ENCODE measurements at places on chromosomes 11 and 22. TPM values are rescaled to one million over a fixed set of nuclear protein-coding genes. Genes with fewer than 3 reads are reported as not detected.

DNA sequence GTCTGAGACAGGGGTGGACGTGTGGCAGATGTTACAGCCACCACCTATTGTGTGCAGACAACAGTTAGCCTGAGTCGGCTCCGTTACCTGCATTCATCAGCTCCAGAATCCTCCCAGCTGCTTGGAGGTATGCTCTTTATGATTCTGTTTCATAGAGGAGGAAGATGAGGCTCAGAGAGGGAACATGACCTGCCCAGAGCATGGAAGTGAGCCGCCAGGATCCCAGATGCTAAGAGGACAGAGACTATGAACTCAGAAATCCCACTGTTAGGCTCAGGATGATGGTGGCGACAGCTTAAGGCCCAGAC lies 1.5 kb downstream of the EMID1 start:
- no peak for DNase-seq

DNA sequence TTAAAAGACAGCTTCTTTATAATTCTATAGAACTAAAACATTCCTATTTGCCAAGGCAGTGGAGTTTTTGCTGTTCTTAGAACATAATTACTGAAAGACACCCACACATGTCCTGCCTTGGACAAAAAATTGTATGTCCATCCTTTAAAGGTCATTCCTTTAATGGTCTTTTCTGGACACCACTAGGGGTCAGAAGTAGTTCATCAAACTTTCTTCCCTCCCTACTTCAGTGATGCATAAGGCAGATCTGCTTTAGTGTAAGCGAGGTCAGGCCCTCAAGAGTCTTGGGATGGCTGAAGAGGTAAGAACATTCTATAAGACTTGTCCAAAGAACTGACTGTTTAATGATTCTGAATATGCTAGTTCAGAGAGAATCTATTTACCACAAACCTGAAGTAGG lies 4.3 kb upstream of the OR51V1 start:
- no peak for DNase-seq

The MMP27 gene
- total RNA-seq, result not detected

DNA sequence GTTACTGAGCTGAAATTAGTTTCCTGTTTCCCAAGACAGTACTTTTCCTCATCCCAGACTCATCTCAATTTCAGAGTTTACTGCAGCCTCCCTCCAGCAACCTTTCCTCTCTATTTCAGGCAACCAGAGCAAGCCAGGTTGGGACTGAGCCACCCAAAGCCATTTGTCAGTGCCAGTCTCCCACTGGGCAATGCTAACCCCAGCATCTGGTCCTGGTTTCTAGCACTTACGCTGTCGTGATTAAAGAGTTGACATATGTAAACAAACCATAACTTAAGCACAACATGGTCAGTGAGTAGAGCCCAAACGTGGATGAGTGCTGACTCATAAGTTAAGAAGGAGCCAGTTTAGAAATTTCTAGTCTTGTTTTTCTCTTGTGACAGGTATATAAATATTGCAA lies 119.6 kb upstream of the BLID start:
- DNase-seq, result peak; percentile 93

The MFNG gene
- total RNA-seq, result 7.5 TPM

GRCh38 chr22:41240377-41241132 lies at the start of gene CHADL:
TSS of gene CHADL (minus strand) at chr22:41240931. CDS start at chr22:41240881, 50 bp downstream.
- no peak for DNase-seq

DNA sequence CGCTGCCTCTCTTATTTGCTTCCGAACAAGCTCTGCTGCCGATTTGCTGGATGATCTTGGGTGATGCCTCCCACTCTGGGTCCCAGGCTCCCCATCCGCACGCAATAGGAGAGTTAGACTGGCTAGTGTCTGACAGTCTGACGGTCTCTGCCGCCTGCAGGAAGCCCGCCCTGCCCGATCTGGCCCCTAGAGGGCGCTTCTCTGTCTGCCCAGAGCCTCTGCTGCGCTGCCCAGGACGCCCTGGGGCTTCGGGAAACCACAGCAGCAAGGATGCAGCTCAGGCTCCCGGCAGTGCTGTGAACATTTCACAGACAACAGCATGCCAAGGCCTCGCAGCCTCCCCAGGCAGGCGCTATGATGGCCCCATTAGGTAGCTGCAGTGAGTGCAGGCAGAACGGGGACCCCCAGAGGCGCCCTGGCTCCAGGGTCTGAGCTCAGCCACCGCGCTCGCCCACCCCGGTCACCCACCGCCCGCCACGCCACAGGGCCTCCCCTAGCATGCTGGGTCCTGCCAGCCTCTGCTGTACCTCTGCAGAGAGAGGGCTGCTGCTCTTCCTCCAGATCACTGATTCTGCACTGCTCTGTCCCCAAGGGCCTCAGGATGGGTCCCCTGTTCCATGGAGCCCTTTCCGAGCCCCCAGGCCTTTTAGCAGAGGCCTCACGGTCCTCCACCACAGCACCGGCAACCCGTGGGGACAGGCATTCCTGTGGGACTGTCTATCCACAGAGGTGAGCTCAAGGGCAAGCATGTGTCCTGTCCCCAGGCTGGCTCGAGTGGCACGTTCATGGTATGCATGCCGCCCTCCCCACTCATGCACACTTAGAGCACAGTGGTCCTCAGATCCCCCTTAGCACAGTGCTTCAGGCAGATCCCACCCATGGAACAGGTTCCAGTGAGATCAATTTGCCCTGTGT lies 4.3 kb upstream of the BAIAP2L2 start:
- peak; percentile 94 for DNase-seq

DNA sequence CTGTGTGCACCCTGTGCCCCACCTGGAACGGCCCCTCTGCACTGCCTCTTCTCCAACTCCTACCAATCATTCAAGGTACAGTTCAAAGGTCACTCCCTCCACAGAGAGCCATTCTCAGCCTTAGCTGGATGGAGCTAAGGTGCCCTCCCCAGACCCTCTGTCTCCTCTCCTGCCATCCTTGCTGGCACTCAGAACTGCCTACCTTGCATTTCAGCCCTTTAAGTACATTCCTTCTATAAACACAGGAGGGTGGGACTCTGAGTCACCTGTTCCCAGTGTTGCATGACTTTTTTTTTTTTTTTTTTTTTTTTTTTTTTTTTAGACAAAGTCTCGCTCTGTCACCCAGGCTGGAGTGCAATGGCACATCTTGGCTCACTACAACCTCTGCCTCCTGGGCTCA lies 8.6 kb downstream of the TTLL1 start:
- DNase-seq, result no peak

DNA sequence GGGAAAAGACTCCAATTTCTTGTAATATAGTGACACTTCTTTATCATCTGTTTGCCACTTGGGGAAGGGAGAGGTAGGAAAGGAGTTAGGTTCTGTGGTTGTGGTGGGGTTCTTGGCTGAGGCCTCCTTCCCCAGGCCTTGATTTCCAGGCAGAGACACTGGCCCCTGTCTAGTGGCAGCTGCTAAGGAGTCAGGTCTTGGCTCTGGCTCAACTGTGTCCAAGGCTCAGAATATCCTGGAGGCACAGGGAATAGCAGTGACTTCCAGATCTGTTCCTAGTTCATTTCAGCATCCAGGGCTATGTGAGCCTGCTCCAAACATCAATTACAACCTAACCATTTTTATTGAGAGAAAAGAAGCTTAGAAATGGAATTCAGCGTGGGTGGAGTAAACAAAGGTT lies 29.5 kb downstream of the PPFIBP2 start:
- DNase-seq, result no peak

The OSM gene
- 8.3 TPM for total RNA-seq

DNA sequence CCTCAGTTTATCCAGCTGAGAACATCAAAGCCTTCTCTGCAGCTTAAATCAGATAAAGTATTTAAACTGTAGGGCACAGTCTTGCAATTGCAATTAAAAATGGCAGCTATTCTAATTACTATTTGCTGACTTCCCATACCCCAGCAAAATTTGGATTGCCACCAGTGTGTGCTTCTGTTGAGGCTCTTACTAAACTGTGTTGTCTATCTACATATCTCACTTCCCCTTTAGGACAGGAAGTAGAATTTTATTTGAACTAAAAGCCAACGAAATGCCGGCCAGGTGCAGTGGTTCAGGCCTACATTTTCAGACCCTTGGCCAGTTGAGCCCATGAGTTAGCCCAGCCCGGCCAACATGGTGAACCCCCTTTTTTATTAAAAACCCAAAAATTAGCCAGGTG lies 7.1 kb downstream of the SAA4 start:
- no peak for DNase-seq

DNA sequence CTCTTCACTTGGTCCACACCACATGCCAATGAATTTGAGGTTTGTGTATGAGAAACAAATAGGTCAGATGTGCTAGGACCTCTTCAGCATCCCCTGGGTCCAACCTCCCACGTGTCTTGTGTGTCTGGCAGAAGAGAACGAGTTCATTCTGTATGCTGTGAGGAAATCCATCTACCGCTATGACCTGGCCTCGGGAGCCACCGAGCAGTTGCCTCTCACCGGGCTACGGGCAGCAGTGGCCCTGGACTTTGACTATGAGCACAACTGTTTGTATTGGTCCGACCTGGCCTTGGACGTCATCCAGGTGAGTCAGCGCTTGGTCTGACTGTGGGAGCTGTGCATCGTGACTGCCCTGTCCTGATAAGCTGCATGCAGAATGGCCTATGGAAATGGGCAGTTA lies 101.0 kb upstream of the SORL1-AS1 start:
- DNase-seq, result no peak

The PGA5 gene
- total RNA-seq, result not detected

GRCh38 chr11:117200813-117201657 lies 1.9 kb downstream of the TAGLN start:
- no peak for DNase-seq

Data from esophagus muscularis mucosa (tissue), 4 donors.